CD4-positive, alpha-beta T cell treated with Interleukin-1 beta for 1 hour (primary cell): ENCODE measurements at places on chromosomes 1 and 21.

DNA sequence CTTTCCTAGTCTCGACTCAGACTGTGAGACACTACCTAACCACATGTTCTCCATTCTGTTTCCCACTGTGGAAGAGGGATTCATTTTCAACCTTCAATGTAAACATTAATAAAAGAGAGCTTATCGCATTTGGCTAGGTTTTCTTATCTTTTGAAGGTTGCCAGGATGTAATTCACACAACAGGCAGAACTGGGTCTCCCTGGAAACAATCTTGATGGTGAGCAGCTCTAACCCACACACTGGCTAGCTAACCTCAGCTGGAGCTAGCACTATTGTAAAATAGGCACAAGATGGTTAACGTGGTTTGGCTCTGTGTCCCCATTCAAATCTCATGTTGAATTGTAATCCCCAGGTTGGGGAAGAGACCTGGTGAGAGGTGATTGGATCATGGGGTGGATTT, 75.1 kb downstream of the ZSCAN20 start:
- no peak for DNase-seq

DNA sequence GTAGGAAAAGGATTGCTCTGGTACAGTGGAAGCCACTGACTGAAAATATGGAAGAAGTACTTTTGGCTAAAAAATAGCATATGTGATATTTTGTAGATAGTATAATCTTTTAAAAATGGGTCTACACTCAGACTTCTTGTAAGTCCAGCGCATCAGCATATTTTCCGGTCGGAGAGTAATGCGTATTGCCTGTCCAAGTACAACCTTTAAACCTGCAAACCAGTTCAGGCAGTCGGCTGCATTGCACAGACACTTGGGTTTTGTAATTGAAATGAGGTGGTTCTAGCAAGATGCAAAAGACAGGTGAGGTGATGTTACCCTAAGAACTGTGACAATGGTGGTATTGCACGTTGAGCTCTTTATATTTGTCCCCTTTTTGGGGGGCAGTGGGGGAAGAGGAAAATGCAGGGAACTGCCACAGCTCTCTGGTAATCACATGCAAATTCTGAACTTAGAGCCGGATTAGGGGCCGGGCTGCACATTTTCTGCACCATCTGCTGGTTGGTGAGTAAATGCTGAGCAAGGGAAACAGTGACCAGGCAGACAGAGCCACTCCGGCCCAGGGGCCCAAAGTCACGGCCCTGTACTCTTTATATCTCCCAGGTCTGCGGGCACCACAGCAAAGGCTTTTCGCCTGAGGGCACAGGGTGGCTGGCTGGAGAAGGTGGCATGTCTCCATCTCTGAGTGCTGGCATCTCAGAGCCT, 2.3 kb downstream of the GPR137B start:
- DNase-seq, result no peak

DNA sequence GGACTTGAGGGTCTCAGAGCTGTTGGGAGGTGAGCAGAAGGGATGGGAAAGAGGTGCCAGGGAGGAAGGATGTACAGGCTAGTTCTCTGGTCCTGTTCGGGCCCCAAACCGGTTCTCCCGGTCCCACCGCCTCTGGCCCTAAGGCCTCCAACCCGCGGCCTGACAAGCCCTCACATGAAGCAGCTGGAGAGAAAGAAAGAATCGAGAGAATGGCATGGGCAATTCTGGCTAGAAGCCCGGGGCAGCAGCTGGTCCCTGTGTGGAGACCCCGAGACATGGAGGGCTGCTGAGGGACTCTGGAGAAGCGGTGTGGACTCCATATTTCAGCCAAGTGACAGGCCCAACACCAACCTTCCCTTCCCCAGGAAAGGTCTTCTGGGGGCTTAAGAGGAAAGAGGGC, 730 bp downstream of the CDC42SE1 start:
- DNase-seq, result no peak

DNA sequence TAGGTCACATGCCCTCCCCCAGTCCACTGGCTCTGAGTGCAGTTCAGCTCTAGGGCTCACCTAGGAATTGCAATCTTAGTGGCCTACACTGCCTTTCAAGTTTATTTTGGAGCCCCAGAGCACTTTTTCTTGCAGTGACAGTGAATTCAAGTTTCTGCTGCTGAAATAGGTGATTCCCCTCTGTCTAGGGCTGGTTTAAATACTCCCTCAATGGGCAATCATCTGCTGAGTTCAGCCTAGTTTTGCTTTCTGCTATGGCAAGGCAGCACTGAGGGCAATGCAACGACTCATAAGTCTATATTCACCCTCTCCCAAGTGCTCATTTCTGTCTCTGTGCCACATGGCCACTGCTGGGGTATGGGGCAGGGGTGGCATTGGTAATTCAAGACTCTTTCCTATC, 472.6 kb upstream of the RGS18 start:
- DNase-seq, result no peak

- DNase-seq, result no peak
These were observed 123.7 kb downstream of the DISC1 start for GRCh38 chr1:231750296-231750695.

GRCh38 chr1:157994704-157995582, 1.5 kb downstream of the KIRREL1 start:
- DNase-seq, result no peak

DNA sequence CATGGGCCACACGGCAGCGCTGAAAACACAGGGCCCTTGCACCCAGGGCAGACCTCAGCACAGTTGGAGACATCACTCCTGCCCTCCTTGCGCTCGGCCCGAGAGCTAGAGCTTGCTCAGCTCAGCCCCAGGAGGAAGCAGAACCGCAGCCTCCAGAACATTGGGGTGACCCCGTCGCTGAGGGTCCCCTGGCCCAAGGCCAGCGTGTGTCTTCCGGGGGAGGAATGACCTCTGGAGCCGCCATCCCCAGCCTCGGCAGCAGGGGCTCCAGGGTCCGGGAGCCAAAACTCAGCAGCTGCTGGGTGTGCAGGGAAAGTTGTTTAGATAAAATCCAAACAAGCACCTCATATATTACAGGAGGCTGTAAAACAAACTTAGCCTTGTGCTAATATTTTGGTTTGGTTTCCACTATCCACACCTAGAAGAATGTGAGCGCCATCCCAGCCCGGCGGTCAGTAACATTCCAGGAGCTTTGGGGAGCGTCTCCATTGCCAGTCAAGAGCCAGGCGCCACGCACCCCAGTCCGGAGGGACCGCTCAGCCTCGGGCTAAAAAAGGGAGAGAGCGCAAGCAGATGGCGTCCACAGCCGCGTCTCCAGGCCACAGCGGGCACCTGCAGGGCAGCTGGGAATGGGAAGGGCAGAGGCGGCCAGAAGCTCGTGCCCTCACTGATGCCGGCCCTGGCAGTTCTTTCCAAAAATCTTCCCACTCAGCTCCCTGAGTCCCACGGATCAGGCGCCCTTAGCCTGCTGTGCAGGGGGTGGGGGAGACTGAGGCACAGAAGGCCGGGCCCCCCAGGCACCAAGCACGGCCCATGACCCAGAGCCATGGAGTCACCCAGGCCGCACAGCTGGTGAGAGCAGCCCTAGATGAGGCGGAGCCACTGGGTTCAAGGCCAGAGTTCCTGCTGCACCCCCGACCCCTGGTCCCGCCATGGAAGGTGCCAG, 52.0 kb downstream of the SLX9 start:
- no peak for DNase-seq

- DNase-seq, result no peak
These were observed 14.1 kb downstream of the ZBTB18 start for GRCh38 chr1:244065063-244065793.

- DNase-seq, result no peak
These were observed 960 bp downstream of the PCSK9 start for GRCh38 chr1:55040083-55040932.
